ENCODE measurements at places on chromosomes 16 and 17.

GRCh38 chr16:11327277-11328171, 17.7 kb upstream of the RMI2 start:
- H3K4me1 ChIP-seq = no peaks in the 10 kb centered on the region
- H3K36me3 ChIP-seq = no peaks in the 10 kb centered on the region
- H3K27me3 ChIP-seq = no peaks in the 10 kb centered on the region
- no peak overlapping the region for H3K4me3 ChIP-seq

- H3K4me1 ChIP-seq = no peaks in the 10 kb centered on the region
- DNase-seq = no peak
- no peaks in the 10 kb centered on the region for H3K36me3 ChIP-seq
- no peaks in the 10 kb centered on the region for H3K27me3 ChIP-seq
Measured at GRCh38 chr17:43791589-43791988, 11.4 kb downstream of the CFAP97D1 start.

DNA sequence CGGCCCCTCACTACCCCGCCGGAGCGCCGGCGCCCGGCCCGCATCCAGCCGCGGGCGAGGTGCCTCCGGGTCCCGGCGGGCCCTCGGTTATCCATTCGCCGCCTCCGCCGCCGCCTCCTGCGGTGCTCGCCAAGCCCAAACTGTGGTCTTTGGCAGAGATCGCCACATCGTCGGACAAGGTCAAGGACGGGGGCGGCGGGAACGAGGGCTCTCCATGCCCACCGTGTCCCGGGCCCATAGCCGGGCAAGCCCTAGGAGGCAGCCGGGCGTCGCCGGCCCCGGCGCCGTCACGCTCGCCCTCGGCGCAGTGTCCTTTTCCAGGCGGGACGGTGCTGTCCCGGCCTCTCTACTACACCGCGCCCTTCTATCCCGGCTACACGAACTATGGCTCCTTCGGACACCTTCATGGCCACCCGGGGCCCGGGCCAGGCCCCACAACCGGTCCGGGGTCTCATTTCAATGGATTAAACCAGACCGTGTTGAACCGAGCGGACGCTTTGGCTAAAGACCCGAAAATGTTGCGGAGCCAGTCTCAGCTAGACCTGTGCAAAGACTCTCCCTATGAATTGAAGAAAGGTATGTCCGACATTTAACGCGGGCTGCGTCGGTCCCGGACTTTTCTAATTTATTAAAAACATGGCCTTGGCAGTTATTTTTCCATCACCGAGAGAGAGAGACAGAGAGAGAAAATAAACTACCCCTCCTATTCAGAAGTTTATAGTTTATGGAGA, 2.8 kb downstream of the IRX5 start:
- H3K27ac ChIP-seq = no peak overlapping the region
- DNase-seq = no peak
- H3K36me3 ChIP-seq = no peaks in the 10 kb centered on the region
- peaks cover 26% of the 10 kb centered on the region for H3K4me1 ChIP-seq
- no peak overlapping the region for H3K4me3 ChIP-seq

- DNase-seq = no peak
- H3K36me3 ChIP-seq = no peaks in the 10 kb centered on the region
Measured at GRCh38 chr16:54346041-54346440, 59.5 kb upstream of the IRX3 start.

DNA sequence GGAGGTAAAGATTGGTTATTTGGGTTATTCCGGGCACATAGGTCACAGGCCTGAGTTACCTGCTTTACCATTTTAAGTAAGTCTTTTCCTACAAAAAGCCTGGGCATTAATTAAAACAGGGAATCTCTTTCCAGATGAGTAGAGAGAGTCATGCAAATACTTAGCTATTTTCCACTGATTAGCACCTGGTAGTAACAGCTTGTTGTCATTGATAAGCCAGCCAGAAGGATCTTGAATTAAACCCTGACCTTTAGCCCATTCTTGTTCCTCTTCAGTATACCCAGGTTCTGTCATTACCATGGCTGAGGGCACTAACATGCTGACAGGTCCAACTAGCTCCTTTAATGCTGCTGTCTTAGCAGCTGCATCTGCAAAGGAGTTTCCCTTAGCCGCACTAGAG, 44.4 kb upstream of the ARL4D start:
- no peaks in the 10 kb centered on the region for H3K27me3 ChIP-seq
- H3K4me1 ChIP-seq = no peaks in the 10 kb centered on the region
- H3K4me3 ChIP-seq = no peak overlapping the region

- no peak overlapping the region for H3K27ac ChIP-seq
- DNase-seq = no peak
- H3K4me1 ChIP-seq = peaks cover 23% of the 10 kb centered on the region
- no peaks in the 10 kb centered on the region for H3K36me3 ChIP-seq
- no peaks in the 10 kb centered on the region for H3K27me3 ChIP-seq
Measured at GRCh38 chr17:63433746-63434591, 12.1 kb downstream of the CYB561 start.

GRCh38 chr17:33204156-33204555, 88.9 kb downstream of the ASIC2 start:
- no peaks in the 10 kb centered on the region for H3K4me1 ChIP-seq
- no peaks in the 10 kb centered on the region for H3K36me3 ChIP-seq
- no peak overlapping the region for H3K4me3 ChIP-seq
- no peaks in the 10 kb centered on the region for H3K27me3 ChIP-seq
- DNase-seq = no peak

DNA sequence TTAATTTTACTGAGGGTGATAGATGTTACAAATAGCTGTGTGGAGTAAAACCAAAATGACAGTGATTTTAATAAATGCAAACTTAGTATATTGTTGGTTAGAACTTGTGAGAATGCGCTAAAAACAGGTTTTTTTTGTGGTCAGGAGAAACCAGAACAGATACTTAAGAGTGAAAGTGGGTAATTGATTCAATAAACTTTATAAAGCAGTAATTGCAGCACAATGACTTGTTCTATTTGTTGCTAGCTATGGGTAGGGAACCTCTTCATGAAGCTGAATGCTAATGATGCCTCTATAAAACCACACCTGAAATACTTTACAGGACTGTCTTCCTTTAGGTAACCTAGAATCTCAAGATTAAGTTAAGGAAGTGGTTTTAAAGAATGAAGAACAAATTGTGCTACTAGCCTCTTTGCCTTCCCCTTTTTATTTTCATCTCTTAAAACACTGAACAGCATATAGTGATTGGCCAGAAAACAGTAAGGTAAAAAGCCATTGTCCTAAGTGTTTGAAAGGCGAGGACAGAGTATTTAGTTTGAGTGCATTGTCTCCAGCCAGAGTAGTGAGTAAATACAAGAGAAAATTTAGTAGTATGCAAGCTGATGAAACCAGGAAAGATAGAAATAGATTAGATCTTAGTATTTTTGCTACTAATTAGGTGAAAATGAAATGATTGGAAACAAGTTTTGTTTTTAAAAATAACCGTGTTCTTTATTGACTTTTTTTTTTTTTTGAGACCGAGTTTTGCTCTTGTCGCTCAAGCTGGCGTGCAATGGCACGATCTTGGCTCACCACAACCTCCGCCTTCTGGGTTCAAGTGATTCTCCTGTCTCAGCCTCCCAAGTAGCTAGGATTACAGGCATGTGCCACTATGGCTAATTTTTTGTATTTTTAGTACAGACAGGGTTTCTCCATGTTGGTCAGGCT, 6.0 kb downstream of the GGNBP2 start:
- H3K4me3 ChIP-seq = no peak overlapping the region
- peaks cover 6% of the 10 kb centered on the region for H3K36me3 ChIP-seq
- DNase-seq = no peak
- no peaks in the 10 kb centered on the region for H3K27me3 ChIP-seq
- no peak overlapping the region for H3K27ac ChIP-seq
- peaks cover 23% of the 10 kb centered on the region for H3K4me1 ChIP-seq

- H3K4me1 ChIP-seq = no peaks in the 10 kb centered on the region
- H3K4me3 ChIP-seq = no peak overlapping the region
- H3K27ac ChIP-seq = no peak overlapping the region
- no peaks in the 10 kb centered on the region for H3K36me3 ChIP-seq
Measured at GRCh38 chr17:46950997-46951621, 27.9 kb downstream of the RPRML start.

DNA sequence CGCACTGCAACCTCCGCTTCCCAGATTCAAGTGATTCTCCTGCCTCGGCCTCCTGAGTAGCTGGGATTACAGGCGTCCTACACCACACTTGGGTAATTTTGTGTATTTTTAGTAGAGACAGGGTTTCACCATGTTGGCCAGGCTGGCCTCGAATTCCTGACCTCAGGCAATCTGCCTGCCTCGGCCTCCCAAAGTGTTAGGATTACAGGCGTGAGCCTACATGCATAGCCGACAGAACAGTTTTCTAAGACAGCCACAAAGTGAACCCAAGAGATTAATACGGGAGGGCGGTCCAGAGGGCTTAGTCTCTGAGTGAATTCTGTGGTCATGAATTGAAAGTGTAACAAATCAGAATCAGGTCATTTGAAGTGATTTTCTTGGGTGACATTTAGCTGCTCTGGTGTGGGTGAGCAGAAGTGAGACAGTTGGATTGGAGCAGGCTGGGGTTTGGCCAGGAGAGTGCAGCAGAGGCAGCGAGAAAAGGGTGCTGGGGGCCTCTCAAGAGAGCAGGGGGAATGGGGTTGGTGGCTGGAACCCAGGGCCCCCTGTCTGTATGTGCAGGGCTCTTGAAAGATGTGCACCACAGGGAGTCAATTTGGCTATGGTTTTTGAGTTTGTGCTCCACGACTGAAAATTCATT, 231.4 kb upstream of the WSCD1 start:
- H3K36me3 ChIP-seq = no peaks in the 10 kb centered on the region
- no peaks in the 10 kb centered on the region for H3K27me3 ChIP-seq
- no peak for DNase-seq
- no peaks in the 10 kb centered on the region for H3K4me1 ChIP-seq

DNA sequence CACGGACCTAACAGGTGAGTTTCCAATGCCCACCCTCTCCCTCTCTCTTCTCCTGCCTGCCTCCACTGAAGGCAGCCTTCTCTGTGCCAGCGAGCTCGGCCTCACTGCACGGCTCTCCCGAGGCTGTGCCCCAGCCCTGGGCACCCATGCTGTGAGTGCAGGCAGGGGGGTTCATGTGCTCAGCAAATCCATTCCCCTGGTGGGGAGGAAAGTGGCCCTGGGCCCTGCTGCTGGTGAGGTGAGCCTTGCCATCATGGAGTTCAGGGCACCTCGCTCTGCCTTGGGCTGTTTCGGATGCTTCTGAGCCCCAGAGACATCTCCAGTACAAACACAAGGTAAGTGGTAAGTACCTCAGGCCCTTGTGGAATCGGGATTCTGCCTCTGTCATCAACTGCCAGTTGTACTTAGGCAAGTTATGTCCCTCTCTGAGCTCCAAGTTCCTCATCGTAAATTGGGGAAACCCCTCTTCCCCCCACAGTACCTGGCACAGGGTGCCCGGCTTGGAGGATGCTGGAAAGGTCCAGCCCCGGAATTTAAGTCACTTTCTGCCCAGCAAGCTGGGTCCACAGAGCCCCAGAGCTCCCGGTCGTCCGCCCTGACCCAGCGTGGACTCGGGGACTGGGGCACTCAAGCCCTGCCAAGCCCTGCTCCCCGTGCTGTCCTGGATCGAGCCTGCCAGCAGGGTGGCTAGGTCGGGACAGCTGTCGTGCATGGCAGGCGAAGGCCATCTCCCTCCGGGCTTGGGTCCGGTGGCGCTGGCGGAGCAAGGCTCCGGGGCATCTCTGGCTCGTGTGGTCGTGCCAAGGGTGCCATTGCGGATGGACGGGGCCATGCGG, 684 bp upstream of the NUDT16L1 start:
- no peaks in the 10 kb centered on the region for H3K27me3 ChIP-seq
- peak overlapping the region; percentile 58 for H3K4me3 ChIP-seq
- H3K27ac ChIP-seq = peak overlapping the region; percentile 71
- peaks cover 24% of the 10 kb centered on the region for H3K36me3 ChIP-seq
- no peak for DNase-seq
- H3K4me1 ChIP-seq = peaks cover 11% of the 10 kb centered on the region

DNA sequence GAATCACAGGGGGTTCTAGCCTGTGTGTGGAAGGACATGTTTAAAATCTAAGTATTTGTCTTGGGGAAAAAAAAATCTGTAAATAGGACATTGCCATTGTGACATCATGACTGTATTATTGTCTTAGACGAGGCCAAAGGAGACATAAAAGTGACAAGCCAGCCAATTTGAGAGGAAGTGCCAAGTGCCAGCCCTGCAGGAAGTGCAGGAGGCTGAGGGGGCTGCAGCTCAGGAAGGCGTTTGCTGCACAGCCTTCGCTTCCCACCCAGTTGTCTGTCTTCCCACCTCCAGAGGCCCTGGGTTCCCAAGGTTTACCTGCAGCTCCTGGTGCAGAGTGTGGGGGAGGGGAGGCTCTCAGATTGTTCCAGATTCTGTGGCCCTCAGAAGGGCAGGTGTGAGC, 1.3 kb downstream of the ADCY7 start:
- peak overlapping the region; percentile 12 for H3K27ac ChIP-seq
- DNase-seq = no peak
- H3K27me3 ChIP-seq = no peaks in the 10 kb centered on the region
- H3K36me3 ChIP-seq = no peaks in the 10 kb centered on the region
- H3K4me1 ChIP-seq = peaks cover 4% of the 10 kb centered on the region

DNA sequence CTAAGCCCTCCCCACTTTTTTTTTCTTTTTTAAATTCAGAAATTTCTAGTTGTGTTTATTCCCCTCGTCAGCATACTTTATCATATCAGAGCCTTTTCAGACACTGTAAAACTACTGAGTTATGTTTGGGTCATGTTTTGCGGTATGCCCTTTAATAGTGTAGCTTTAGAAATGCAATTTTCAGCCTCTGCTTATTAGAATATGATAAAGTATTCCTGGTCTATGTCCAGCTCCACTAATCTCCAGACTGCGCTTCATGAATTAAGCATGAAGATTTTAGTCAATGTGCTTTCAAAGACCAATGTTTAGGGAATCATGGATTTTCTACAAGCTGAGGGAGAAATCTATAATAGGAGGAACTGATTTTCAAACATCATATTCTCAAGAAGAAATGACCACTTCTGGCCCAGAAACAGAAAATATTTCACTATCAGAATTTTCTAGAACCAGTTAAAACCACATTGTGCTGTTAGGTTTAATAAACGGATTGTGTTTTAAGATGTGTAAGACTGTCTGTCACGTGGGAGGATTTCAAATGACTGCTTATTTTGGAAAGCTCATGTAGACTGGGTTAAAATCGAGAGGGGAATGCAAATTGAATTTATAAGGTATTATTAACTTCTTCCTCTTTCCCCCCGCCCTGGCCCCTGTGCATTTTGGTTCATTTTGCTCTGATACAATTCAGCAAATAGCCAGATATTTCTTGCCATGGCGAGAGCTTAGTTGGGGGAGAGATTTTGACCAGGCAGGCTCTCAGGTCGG, 498.5 kb downstream of the WWOX start:
- H3K27me3 ChIP-seq = no peaks in the 10 kb centered on the region
- no peak overlapping the region for H3K27ac ChIP-seq
- no peak overlapping the region for H3K4me3 ChIP-seq
- H3K36me3 ChIP-seq = no peaks in the 10 kb centered on the region
- H3K4me1 ChIP-seq = peaks cover 19% of the 10 kb centered on the region
- DNase-seq = no peak

All from liver (tissue), 10 donors.